Stimulated activated CD4-positive, alpha-beta T cell treated with anti-CD3 and anti-CD28 coated beads, Interleukin-15, amount 100 ng/mL, for 1 hour (primary cell): ENCODE measurements at places on chromosomes 2 and 18.

- DNase-seq = no peak
These were observed 805 bp upstream of the TNFRSF11A start for GRCh38 chr18:62324181-62324828.

- DNase-seq = no peak
These were observed 154.9 kb downstream of the PRPF40A start for GRCh38 chr2:152562198-152562884.

- DNase-seq = no peak
These were observed 35.4 kb downstream of the PLEKHB2 start for GRCh38 chr2:131140581-131140980.

GRCh38 chr2:113078350-113078839 is 10.6 kb downstream of the IL1F10 start:
- DNase-seq = no peak

DNA sequence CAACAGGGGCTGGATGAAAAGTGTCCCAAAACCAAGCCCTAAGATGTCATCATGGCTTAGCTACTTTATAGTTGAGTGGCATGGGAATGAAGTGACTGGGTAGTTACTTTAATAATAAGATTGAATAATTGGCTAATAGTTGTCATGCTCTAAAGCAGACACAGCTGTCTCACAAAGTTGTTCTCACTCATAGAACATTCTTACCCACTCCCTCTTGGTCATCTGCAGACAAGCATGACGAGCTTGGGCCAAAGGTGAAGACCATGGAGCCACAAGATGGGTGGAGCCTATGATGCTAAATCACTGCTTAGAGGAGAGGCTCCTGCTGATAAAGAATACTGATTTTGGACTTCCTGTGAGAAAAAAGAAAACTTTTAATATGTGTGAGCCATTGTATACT is 62.4 kb upstream of the MMADHC start:
- no peak for DNase-seq

- DNase-seq = no peak
These were observed 5.9 kb downstream of the GYPC start for GRCh38 chr2:126661702-126662500.

GRCh38 chr2:161412346-161412745 is 3.8 kb upstream of the TBR1 start:
- DNase-seq = no peak

DNA sequence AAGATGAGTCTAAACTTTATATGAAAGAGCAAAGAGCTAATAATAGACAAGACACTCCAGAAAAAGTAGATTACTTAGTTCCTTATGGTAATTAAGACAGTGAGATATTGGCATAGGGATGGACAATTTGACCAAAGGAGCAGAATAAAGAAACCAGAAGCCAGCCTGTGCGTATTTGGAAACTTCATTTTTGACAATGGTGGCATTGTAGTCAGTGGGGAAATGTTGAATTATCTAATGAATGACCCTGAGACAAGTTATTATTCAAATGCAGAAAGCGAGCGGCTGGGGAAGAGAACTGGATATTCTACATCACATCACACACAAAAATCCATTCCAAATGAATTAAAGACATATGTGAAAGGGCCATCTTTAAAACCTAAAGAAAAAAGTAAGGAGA is 144.3 kb downstream of the DTNB start:
- DNase-seq = no peak

GRCh38 chr2:120150040-120150482 is 73.1 kb downstream of the TMEM185B start:
- DNase-seq = no peak

GRCh38 chr2:167380555-167380954 is 492.3 kb downstream of the XIRP2 start:
- DNase-seq = no peak

GRCh38 chr2:30437809-30438548 is 9.1 kb upstream of the LCLAT1 start:
- no peak for DNase-seq

DNA sequence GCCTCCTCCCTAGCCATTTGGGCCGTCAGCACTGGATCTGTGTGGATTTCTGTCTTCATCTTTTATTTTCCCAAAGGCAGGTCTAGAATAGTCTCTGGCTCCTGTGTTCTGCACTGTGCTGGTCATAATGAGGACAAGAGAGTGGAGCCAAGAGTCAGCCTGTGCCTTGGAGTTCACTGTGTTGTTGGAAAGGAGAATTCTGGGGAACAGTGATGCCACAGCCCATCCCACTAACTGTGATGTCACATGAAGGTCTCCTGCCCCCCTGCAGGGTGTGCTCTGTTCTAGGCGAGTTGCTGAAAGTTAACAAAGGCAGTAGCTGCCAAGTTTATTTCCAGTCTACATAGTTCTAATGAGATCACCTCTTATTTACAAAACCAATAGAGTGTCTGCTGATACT is 248.5 kb downstream of the TPGS2 start:
- no peak for DNase-seq

DNA sequence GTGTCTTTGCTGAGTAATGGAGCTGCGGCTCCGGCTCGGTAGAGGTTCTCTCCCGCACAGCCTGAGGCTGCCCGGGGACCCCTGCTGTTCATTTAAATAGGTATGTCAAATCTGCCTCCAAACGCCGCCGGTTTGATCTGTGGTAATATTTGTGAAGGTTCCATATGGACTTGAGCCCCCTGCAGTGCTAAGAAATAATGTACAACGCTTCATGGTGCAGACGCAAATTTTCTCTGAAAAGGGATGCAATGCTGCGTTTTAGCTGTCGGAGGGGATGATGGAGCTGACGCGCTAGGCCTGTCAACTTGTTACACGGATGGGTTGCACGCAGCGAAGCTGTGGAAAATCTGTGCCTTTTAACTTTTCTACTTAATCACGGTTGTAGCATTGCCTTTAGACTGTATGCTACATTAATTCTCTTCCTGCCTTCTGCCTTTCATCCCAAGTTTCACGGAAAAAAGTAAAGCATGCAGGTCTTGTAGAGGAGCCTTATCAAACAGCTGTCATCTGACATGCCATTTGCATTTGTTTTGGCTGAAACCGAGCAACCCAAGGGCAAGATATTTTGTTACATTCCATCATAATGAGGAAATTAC is 43.2 kb downstream of the MRPS9 start:
- no peak for DNase-seq

- no peak for DNase-seq
These were observed 40.9 kb downstream of the STAT4 start for GRCh38 chr2:191109888-191110287.

DNA sequence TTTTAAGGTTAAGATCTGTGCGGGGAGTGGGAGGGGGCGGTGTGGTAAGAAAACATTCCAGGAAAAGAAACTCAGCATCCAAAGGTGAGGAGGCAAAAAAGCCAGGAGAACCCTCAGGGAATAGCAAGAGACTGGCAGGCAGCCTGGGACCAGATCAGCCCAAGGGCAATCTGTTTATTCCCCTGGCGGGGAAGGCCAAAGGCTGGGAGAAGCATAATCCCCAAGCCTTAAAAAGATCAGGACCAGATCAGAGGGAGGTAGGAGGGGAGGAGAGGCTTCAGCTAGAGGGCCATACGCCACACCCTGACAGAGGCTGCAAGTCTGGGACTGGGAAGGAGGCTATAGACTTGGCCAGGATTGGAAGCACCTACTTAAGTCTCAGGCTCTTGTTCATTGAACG is 163.0 kb upstream of the PXDN start:
- DNase-seq = no peak

- no peak for DNase-seq
These were observed 1201.8 kb upstream of the CDH2 start for GRCh38 chr18:29378651-29379136.

DNA sequence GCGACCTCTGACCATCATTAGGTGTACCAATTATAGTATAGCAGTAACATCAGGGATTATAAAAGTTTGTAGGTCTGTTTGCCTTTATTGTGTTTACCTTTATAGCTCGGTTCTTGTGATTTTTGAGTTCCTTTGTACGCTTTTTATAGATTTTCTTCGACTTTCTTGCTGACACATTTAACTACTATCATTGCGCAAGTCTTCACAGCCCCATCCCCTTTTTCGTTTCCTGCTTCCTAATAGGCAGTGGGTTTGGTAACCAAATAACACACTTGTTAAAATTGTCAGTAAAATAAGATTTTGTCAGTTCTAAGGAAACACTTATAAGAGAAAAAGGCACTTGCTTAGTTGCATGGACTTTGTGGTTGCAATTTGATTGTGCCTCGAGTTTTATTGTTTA is 541.5 kb downstream of the LRP1B start:
- DNase-seq = no peak

DNA sequence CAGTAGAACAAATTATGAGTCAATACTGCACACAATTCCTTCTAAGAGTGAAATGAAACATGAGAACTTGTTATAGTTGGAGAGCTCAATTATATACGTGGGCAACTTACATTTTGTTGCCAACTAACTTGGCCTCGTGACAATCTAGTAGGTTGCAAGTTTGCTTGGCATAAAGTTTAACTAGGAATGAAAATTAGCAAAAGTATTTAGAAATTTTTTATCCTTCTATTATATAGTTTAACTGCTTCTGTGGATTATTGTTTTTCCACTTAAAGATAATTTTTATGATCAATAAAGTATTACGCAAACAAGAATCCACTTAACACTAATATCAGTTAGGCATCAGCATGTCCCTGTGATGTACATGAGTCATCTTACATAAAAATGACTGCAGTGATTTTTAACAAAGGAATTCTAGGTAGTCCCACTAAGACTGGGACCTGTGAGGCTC is 41.1 kb downstream of the FAM124B start:
- no peak for DNase-seq

GRCh38 chr18:57063601-57064103 is 83.2 kb upstream of the BOD1L2 start:
- no peak for DNase-seq

- DNase-seq = no peak
These were observed 715.6 kb downstream of the EPHA4 start for GRCh38 chr2:220856486-220856885.
